Fibroblast of skin of left biceps (primary cell): ENCODE measurements at places on chromosomes 6 and 20.

GRCh38 chr6:106518748-106519147 lies 110.5 kb downstream of the RTN4IP1 start:
- DNase-seq = no peak

DNA sequence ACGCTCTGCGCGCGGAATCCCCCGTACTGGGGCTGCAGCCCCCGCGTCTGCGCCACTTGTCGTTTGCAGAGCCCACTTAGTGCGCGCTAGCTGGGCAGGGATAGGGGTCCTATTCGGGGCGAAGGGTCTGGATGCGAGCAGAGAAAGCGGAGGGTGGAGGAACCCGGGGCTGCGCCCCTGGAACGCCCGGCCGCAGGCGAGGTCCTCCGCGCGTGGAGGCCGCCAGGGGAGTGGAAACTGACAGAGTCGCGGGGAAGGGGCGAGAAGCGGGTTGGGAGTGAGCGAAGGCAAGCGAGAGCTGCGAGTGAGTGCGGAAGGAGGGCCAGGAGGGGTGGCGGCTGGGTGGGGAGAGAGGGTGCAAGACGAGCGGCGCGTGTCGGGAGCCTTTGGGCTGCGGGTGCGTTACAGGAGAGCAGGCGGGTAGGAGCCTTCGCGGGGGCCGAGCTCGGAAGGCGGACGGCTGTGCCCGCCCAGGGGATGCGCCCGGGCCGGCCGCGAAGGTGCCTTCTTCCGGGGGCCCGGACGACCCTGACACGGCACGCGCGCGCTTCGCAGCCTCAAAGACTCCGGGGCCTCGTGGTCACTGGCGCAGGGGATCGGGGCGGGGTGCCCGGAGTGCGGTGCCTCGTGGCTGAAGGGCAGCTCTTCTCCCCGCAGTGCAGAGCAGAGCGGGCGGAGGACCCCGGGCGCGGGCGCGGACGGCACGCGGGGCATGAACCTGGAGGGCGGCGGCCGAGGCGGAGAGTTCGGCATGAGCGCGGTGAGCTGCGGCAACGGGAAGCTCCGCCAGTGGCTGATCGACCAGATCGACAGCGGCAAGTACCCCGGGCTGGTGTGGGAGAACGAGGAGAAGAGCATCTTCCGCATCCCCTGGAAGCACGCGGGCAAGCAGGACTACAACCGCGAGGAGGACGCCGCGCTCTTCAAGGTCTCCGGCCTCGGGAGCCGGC lies 1.2 kb downstream of the IRF4 start:
- DNase-seq = no peak

DNA sequence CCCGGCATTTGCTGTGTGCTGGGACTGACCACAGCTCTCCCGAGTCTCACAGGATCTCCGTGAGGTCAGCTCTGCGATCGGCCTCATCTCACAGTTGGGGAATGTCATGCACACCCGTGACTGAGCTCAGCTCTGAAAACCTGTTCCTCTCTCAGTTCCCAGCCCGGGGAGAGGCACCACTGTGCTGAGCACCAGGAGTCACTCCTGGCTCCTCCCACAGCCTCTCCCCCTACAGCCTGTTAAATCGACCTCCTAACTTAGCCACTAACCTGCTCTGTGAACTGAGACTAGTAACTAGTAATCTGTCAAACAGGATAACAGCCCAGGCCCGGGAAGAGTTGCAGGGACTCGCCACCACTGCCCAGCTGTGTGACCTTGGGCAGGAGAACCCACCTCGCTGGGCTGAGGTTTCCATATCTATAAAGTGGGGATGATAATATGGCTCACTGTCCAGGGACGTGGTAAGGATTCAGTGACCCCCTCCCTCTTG lies 20.1 kb upstream of the NOL4L start:
- DNase-seq = no peak

- no peak for DNase-seq
These were observed 1.4 kb upstream of the INSM1 start for GRCh38 chr20:20366551-20366875.

DNA sequence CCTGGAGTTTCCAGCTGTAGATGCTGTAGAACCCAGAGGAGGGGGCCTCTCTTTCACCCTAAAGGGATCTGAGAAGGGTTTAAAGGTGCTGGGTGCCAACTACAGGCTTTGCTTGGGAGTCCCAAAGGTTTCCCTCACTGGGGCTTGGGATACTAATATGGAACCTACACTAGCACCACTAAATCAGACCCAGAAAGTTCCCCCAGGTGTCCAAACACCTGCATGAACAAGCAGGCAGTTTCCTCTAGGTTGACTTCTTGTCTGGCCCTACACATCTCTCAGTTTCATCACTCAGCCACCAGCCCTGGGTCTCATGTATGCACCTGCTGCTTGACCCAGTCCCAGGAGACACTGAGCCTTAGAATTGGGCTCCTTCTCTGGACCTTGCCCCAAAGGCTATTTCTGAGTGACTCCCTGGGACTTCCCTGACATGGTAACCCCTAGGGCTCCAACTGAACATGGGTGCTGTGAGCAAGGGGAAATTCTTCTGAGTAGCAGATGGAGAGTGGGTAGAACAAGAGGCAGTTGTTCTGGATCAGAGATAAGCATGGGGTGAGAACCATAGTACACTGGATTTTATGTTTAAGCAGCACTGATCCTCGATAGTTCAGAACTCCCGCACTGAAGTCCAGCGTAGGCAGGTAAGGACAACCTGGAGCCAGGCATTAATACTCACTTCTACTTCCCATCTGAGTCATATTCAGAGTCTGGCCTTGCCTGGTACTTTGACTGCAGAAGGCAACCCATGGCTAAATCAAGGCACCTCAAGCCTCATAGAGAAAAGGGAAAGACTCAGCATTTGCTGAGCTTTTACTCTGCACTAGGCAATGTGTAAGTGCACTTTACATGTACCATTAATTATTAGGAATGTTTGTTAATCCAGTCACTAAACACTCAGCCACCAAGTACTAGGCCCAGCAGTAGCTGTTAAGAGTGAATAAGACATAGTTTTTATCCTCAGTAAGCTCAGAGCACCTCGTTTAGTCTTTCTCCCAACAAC lies 16.8 kb downstream of the BCL2L1 start:
- no peak for DNase-seq
